ENCODE measurements at places on chromosomes 16 and 17.

DNA sequence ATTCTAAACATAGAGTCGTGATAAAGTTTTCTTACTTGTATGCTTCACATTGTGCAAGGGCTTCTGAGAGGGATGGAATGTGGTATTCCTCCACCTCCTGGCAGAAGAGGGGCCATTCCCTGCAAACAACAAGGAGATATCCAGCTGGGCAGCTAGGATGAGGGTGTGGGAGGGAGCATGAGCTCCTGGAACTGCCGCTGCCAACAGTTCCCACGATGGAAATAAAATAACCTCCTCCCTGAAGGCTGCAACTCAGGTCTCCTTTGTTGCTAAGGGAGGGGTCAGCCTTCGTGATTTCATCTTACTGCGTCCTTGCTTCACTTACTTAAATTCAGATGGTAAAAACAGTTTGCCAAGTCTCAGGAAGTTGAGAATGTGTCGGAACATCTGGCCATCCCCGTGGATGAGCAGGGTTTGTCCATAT, 15.6 kb downstream of the PLEKHG4 start:
- no peak for DNase-seq

DNA sequence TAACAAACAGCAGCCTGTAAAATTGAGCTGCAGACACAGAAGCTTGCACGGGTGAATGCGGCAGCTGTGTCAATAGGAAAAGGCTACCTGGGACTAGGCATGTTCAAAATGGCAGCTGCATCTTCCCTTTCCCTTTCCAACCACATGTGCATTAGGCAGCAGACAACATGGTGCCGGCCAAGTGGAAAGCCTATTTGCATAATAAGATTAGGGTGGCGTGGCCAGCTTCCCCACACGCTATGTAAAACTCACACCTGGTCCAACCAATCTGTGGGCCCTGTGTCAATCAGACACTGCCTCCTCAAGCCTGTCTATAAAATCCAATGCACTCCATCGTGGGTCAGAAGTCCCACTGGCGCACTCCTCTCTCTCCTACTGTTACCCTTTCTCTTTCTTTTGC, 61.0 kb upstream of the RBBP6 start:
- DNase-seq = no peak

- no peak for DNase-seq
Measured at GRCh38 chr17:10031606-10032005, 126.5 kb upstream of the RCVRN start.

DNA sequence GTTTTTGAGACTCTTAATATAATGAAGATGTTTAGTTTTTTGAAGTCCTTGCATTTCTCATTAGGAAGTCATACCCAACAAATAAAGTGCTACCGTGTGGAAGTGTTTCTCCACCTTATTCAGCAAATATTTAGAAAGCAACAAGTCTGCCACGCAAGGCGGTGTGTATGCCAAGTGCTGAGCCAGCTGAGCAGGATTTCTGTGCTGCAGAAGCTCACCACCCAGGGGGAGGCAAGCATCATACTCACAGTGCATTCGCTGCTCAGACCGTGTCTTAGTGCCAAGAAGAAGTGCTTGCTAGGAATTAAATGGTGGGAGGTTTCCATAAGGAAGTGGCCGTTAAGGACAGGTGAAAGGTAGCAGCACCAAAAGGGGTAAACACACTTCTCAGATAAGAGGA, 111.2 kb downstream of the ARHGAP44 start:
- DNase-seq = no peak

DNA sequence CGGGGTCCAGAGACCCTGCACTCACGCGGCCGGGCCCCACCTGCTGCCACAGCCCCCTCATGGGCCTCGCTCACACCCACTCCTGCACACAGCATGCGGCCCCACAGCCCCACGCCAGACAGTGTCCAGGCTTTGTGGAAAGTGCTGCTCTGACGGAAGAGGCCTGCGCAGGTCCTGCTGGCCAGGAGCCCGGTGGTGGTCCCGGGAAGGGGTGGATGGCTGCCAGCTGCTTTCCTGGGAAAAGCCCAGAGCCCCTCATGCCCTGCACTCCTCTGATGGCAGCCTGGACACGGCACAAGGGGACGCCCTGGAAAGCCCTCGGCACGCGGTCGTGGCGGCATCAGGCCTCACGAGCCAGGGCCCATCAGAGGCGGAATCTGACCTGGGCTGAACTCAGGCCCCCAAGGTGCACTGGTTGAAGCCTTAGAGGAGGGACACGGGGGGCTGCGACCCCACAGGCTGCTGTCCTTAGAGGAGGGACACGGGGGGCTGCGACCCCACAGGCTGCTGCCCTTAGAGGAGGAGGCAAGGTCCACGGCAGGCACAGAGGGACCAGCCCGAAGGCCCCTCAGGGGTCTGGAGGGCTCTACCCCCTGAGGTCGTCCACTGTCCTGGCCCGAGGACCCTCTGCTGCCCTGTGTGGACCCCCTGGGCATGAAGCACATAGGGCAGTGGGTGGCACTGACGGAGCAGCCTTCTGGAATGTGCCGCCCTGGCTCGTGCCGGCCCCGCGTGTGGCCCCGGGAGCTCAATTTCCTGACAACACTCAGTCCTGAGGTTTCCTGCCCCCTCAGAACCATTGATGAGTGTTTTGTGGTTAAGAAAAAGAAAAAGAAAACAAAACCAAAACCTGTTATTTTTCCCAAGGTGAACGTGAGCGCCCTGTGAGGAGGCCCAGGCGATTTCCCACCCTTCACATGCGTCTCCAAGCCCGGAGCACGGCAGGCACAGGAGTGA, 22.1 kb downstream of the SOX8 start:
- no peak for DNase-seq

- no peak for DNase-seq
Measured at GRCh38 chr17:19248151-19248927, 11.2 kb downstream of the EPN2 start.

DNA sequence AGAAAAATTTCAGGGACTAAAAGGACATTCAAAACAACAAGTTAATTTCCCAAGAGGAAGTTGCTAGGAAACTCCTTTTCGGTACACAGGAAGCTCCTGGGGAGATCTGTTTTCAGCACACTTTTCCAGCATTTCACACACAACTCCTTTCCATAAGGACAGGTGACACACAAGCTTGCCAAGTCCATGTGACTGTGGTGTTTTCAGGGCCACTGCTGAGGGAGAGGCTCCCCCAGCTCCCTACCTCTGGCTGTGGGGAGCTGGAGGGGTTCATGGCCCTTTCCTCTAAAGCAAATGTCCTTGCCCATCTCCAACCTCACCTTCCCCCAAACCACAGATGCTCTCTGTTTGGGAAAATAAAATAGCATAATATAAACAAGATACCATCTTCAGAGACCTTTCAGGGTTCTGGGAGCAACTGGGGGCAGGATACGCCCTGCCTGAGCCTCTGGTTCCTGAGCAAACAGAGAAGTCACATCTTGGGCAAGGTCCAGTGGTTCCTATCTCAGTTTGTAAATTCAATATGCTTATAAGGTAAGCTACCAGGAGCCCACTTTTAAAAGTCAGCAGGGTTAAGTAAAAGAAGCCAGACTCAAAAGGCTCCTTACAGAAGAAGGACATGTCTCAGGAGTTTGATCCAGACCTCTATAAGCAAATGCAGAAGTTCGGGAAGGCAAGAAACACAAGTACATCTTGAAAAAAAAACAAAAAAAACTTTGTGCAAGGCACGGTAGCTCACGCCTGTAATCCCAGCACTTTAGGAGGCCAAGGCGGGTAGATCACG, 3.0 kb downstream of the PDZD9 start:
- no peak for DNase-seq

- DNase-seq = no peak
Measured at GRCh38 chr17:79202480-79202879, 127.9 kb downstream of the ENGASE start.

DNA sequence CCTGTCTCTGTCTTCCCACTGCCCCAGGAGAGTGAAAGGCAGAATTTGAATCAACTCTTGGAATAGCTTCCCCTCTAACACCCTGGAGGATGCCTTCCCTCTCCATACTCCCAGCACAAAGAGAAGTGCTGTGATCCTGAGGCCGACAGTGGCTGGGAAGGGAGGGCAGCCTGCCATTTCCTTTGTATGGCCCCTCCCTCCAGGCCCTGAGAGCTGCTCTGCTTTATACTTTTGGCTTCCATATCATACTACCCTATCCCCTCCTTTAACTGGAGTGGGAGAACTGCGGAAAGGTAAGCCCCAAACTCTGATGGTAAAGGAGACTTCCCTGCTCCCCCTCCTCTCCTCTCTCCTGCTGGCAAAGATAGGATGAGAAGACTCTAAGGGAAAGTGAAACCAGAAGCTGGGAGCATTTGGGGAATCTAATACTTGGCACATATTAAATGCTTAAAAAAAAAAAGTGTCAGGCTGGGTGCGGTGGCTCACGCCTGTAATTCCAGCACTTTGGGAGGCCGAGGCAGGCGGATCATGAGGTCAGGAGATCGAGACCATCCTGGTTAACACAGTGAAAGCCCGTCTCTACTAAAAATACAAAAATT, 4.1 kb upstream of the MED24 start:
- DNase-seq = no peak

GRCh38 chr16:4624827-4625559, 367 bp downstream of the MGRN1 start:
- DNase-seq = no peak

DNA sequence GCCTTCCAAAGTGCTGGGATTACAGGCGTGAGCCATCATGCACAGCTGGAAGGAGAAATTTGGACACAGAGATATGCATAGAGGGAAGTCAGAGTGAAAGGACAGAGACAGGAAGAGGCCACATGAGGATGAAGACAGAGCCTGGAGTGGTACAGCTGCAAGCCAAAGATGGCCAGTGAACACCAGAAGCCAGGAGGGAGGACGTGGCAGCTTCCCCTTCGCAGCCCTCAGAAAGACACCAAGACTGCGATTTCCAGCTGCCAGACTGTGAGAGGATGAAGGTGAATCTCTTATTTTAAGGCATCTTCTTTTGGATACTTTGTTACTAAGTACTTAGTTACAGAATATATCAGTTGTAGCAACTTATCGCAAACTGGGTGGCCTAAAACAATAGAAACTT, 60.5 kb upstream of the PLCG2 start:
- no peak for DNase-seq

DNA sequence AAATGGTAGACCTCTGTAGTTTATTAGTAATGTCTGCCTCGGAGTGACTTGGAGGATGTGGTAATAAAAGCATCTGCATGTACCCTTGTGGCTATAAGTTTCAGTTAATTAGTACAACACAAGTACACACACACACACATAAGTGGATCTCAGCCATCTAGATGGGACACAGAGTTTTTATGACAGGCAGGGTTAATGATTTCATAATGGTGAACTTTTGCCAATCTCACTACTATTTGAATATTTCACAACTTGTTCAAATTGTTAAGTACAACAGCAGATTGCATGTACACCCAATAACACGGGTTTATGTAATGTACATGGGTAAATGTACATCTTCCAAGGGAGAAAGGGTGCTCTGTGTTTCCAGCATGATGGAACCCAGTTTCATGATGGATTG, 511.3 kb upstream of the HSBP1 start:
- DNase-seq = no peak

DNA sequence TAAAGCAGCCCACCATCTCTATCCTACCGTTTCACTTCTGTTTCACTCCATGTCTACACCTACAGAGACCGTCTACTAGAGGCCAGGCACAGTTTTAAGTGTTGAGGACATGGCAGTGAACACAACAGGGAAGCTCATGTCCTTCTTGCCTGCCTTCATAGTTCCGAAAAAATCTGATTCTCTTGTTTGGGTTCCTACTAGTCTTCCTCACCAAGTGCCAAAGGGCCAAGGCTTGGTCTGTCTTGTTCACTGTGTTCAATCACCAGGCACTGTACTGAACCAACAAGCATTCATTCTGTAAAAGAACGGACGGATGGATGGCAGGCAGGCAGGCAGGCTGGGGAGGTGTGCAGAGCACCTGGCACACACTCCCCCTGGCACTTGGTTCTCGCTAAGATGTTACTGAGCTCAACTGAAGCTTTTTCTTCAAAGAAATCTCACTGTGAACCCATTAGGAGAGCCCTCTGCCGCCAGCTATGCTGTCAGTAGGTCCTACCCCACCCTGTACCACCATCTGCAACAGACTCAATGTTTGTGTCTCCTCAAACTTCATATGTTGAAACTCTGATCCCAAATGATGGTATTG, 2.5 kb downstream of the DEXI start:
- DNase-seq = no peak

DNA sequence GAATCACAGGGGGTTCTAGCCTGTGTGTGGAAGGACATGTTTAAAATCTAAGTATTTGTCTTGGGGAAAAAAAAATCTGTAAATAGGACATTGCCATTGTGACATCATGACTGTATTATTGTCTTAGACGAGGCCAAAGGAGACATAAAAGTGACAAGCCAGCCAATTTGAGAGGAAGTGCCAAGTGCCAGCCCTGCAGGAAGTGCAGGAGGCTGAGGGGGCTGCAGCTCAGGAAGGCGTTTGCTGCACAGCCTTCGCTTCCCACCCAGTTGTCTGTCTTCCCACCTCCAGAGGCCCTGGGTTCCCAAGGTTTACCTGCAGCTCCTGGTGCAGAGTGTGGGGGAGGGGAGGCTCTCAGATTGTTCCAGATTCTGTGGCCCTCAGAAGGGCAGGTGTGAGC, 1.3 kb downstream of the ADCY7 start:
- no peak for DNase-seq

GRCh38 chr17:77724876-77725615, 233.5 kb upstream of the TNRC6C start:
- DNase-seq = peak; percentile 62

DNA sequence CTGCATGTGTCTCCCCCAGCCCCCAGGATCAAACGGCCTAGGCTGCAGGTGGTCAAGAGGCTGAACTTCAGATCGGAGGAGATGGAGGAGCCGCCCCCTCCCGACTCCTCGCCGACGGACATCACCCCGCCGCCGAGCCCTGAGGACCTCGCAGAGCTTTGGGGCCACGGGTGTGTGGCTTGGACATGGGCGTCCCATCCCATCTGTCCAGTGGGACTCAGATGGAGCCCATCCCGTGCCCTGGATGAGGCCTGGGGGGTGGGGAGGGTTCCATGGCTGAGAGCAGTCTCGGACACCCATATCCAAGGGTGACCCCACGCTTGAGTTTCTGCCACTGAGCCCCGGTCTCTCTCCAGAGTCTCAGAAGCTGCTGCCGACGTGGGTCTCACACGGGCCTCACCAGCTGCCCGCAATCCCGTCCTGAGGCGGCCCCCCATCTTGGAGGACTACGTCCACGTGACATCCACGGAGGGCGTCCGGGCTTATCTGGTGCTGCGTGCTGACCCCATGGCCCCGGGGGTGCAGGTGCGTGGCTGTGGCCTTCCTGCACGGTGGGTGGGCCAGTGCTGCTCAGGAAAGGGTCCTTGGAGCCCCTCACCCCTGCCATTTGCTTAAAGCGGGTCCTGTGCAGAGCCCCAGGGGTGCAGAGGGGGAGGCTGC, 901 bp downstream of the CHTF18 start:
- no peak for DNase-seq

Measured in type B pancreatic cell (in vitro differentiated cells).